ENCODE measurements at places on chromosomes 6 and 20. TPM values are rescaled to one million over a fixed set of nuclear protein-coding genes. Genes with fewer than 3 reads are reported as not detected.
A peak's percentile ranks its signal among the peaks of the same experiment; 100 is the strongest.

DNA sequence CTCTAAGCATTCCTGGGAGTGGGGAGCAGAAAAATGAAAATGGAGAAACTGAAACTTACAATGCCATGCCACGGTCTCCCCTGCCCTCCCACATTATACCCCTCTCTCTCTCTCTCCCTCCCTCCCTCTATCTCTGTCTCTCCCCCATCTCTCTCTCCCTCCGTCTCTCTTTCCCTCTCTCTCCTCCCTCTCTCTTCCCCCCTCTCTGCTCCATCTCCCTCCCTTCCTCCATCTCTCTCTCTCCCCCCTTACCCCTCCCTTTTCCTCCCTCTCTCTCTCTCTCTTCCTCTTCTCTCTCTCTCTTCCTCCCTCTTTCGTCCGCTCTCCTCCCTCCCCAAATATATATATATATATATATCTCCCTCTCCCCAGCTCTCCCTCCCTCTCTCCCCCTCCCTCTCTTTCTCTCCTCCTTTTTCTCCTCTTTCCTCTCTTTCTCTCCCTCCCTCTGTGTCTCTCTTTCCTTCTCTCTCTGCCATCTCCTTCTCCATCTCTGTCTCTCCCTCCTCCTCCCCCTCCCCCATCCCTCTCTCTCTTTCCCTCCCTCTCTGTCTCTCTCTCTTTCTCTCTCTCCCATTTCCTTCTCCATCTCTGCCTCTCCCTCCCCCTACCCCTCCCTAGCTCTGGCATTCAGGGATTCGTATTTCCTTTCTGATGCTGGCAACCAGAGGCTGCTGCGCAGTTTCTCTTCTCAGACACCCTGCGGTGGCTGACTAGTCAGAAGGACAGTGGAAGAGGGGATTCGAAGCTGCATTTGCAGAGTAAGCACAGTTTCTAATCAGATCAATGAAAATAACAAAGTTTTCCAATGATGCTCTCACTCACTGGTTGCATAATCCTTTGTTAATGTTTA lies 13.9 kb upstream of the VAPB start:
- DNase-seq, result peak; percentile 22

DNA sequence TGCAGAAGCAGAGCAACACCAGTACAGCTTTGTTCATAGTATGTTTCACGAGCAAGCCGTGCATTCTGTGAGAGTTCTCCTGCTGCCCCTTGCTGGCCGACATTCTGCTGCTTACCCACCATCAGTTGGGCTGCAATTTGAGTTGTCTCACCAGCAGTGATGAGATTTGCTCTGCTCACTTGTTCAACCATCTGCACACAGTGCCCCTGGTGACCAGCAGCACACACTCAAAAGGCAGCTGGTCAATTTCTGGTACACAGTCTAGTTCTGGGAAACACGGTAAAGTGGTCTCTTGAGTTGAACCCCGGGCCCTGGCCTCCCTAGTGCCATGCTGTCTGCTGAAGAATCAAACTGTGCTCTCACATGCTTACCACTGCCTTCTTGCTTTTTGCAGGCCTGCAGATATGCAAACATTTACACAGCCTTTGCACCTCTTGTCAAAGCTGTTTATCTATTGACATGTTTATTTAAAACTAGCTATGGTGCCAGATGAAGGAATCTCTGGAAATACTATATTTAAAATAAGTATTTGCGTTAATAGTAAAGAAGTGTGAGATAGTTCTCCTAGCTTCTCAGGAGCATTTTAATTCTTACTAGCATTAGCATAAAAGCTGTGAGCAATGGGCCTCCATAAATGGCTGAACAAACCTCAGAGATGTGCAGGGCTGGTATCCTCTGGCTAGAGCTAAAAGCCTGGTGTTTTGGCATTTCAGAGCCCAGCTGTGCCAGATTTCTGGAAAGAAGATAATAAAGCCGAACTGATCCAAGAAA lies 234.3 kb downstream of the ARHGAP18 start:
- no peak for DNase-seq

GRCh38 chr6:31285486-31285885 lies 13.6 kb upstream of the HLA-C start:
- no peak for DNase-seq

DNA sequence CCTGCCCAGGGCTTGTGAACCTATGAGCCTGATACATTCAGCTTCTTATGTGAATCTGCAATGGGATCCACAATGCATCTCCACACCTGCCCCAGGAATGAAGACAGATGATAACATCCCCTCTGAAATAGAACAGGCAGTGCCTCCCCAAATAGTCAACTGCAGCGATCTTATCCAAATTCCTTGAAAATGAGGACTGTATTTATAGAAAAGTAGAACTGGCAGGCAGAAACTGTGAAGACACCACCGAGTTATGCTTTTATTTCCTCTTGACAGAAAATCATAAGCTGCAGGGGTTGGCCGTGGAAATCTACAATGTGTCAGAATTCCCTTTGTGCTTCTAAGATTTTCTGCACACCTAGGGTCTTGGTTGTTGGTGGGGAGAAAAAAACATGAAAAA lies 270.3 kb downstream of the TBC1D7 start:
- no peak for DNase-seq

Gene SLC22A16
- not detected for total RNA-seq

Gene PRR18
- total RNA-seq, result 0.14 TPM

Gene MCCD1
- total RNA-seq, result not detected

Gene PNPLA1
- total RNA-seq, result not detected

- DNase-seq, result no peak
Measured at GRCh38 chr6:7813704-7814103, 87.8 kb downstream of the BMP6 start.

GRCh38 chr6:167643223-167643622 lies 183.5 kb upstream of the AFDN start:
- no peak for DNase-seq

DNA sequence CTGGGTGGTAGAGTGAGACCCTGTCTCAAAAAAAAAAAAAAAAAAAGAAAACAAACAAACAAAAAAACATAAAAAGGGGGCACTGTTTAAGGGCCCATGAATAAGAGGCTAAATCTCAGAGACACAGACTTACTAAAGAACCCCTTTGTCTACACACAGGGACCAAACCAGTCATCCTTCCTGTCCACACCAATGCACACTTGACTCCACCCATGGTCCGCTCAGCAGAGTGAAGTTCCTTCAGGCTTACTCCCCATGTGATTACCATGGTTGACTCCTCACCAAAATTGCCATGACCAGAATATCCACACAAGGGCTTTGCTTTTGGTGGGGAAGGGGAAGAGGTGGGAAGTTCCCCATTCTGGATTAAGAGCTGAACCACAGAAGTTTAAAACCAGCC lies 19.4 kb upstream of the REPS1 start:
- no peak for DNase-seq

GRCh38 chr20:43981540-43981939 lies 66.9 kb downstream of the TOX2 start:
- no peak for DNase-seq

DNA sequence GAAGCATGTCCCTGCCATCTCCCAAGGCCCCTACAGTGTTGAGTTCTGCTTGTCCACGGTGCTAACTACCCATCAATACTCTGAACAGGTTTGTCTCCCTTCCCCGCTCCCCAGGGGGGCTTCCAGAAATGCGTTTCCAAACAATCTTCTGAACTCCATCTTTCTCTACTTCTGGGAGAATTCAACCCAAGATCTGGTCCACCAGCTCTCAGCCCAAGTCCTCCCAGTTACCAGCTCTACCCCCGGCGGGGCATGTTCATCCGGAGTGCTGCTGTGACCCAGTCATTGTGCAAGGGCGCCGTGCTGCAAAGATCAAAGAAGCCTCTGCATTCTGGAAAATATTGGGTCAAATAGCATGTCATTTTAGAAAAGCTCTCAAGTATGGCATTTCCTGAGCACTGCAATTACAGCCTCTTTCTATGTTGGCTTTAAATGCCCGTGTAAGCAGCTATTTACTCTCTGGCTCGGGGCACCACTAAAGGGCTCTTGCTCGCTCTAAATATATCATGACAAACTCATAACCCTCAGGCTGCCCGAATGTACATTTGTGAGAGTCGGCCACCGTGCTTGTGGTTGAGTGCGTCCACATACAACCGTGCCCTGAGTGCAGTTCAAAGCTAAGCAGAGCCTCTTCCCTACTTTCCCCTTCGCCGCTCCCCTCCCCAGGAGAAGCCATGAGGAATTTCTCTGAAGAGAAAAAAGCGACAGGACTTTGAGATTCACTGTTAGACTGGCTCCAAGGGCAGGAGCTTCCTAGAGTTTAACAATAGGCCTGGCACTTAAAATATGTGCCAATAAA lies 71.6 kb downstream of the BANF2 start:
- DNase-seq, result no peak

GRCh38 chr20:24341781-24342180 lies 127.6 kb upstream of the SYNDIG1 start:
- DNase-seq, result no peak

GRCh38 chr20:52064931-52065330 lies 126.6 kb downstream of the ZFP64 start:
- DNase-seq, result no peak

DNA sequence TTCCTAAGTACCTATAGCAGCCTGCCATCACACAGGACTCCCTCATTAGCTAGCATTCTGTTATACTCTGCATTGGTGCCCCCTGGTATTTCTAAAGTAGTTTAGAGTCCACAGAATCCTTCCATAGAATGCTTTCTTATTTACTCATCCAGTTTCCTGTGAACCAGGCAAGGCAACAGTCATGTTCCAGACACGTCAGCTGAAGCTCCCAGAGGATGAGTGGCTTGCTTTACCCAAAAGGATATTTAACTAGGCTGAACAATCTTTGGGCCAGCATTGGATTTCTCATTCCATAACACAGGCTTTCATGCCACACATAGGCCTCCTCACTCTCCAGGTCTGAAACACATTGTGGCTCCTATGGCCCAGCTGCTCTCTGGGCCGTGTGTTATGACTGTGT lies 203.8 kb upstream of the MAP3K7 start:
- peak; percentile 8 for DNase-seq

- no peak for DNase-seq
Measured at GRCh38 chr6:169862892-169863525, 111.6 kb downstream of the ERMARD start.

Gene FLRT3
- 4.0 TPM for total RNA-seq

Gene PHACTR3
- not detected for total RNA-seq

DNA sequence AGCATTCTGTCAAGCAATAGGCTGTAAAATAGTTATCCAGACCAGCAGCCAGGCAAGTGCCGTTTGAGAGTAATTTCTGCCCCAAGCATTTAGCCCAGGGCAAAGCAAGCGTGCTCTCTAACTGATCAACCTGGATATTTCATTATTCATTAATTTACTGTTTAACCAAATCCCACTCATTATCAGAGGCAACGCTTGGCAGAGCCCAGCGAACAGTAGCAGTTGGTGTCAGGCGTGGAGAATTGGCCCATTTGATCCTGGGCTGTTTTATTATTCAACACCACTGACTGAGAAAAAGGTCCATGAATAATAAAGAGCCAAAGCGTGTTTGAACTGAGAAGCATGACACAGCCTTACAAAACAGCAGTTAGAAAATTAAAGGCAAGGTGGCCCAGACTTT lies 35.3 kb downstream of the TFAP2B start:
- no peak for DNase-seq

Gene KCNK17
- total RNA-seq, result not detected

Gene EYS
- 0.81 TPM for total RNA-seq

DNA sequence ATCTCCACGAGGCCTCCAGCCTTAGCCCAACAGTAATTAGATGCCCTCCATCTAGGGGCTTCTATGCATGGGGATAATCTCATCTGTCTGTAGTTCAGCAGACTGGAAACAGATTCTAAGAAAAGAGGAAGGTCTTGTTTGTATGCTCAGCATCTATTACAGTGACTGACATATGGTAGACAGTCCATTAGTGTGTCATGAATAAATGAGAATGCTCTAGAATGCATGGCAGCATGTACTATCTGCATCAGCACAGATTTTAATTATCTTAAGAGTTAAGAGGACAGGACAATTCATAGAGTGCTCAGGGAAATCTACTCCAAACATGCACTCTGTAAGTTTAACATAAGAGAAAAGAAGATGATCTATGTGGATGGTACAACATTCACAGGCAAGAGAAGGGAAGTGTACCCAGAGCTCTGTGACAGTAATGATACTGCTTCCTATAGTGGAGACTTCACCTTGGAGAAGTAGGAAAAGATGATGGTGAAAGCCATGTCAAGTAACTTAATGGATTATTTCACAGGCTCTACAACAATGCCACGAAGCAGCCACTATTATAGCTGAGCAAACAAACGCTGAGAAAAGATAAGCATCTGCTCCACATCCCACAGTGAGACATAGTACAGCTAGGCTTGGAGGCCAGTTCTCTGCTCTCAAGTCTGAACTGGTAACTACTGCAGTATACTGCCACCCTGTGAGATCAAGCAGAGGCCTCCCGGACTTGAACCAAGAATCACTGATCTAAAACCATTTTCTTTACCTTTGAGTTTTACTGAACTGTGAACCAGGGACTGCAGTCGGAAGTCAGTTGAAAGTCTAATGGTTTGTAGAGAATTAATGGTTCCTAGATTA lies 309.2 kb upstream of the SPTLC3 start:
- DNase-seq, result no peak

- DNase-seq, result no peak
Measured at GRCh38 chr6:40398810-40399477, 188.2 kb downstream of the LRFN2 start.

GRCh38 chr6:35089216-35089934 lies 51.8 kb downstream of the TCP11 start:
- DNase-seq, result no peak

Gene ELOVL4
- total RNA-seq, result 2.4 TPM

- DNase-seq, result peak; percentile 62
Measured at GRCh38 chr20:11676630-11677287, 240.9 kb upstream of the BTBD3 start.

DNA sequence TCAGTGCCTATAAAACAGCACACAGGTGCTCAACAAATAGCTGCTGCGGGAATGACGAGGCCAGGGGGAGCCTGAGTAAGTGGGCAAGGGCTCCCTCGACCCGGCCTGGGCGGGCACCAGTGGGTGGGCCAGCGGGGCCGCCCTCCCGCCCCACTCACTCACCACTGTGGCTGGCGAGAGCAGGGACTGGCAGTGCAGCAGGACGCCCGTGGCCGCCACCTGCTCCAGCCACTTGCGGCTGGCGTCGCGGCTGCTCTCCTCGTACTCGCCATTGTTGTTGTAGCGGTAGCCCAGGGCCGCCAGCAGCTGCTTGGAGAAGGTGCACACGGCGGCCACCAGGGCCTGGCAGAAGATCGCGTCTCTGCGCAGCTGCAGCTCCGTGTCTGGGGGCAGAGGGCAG lies 191.5 kb downstream of the PREX1 start:
- no peak for DNase-seq

DNA sequence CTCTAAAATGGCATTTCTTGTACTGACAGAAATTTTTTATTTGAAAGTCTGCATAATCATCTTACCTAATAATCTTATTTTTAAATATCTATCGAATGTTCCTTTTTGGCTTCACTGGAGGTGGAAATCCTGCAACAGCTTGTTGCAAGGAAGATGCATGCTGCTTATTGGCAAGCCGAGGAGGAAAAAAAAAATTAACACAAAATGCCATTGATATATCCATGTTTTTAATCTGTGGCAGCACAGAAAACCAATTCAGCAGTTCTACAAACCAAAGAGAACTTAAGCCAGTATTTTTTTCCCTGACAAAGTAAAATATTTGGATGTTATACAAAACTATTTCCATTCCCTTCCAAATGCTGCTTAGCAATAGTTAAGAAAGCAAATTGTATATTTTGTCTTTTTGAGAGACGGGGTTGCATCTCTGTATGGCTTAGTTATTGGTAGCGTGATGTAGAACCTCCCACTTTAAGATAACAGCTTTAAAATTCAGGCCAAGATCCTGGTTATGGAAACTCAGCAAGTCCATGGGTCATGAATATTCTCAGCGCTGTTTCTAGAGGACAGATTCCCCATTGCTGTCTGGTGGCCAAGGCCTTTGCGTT lies 231.4 kb downstream of the TMEM242 start:
- no peak for DNase-seq

GRCh38 chr20:51106011-51106410 lies 83.1 kb upstream of the KCNG1 start:
- DNase-seq, result no peak

Gene UST
- total RNA-seq, result 2.4 TPM

Measured in A172 (cell line).